ENCODE measurements at places on chromosomes 7 and 10.

GRCh38 chr10:68576118-68576517 is 16.0 kb downstream of the TET1 start:
- no peaks in the 10 kb centered on the region for H3K4me1 ChIP-seq
- H3K36me3 ChIP-seq: no peaks in the 10 kb centered on the region
- no peaks in the 10 kb centered on the region for H3K27me3 ChIP-seq
- no peak overlapping the region for H3K27ac ChIP-seq
- no peak for DNase-seq

GRCh38 chr7:23898619-23899018 is 188.6 kb downstream of the STK31 start:
- H3K4me1 ChIP-seq: peaks cover 22% of the 10 kb centered on the region
- no peak overlapping the region for H3K4me3 ChIP-seq
- H3K27ac ChIP-seq: no peak overlapping the region
- H3K36me3 ChIP-seq: no peaks in the 10 kb centered on the region
- no peak for DNase-seq

- H3K4me3 ChIP-seq: peak overlapping the region; percentile 32
- H3K27me3 ChIP-seq: peaks cover 8% of the 10 kb centered on the region
- peaks cover 3% of the 10 kb centered on the region for H3K36me3 ChIP-seq
- peaks cover 27% of the 10 kb centered on the region for H3K4me1 ChIP-seq
- DNase-seq: no peak
These were observed 71.5 kb upstream of the LRRC4 start for GRCh38 chr7:128102490-128103291.

DNA sequence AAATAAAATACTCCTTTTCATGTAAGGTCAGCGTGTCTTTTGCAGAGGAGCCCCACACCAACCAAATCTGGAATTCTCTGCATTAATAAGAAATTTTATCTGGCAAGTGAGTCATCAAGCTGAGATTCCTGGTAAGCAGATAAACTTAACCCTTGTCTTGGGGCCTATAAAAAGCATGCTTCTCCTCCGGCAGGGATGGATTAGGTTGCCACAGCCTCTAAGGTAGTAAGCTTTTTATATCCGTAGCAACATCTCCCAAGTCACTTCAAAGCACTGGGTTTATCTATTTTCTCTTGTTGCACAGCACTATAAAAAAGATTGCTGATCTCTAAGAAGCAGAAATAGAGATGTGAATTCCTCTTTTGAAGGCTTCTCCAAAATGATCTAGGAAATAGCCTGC is 202.8 kb upstream of the NOBOX start:
- no peaks in the 10 kb centered on the region for H3K27me3 ChIP-seq
- H3K4me1 ChIP-seq: no peaks in the 10 kb centered on the region
- no peak overlapping the region for H3K27ac ChIP-seq
- H3K36me3 ChIP-seq: no peaks in the 10 kb centered on the region

DNA sequence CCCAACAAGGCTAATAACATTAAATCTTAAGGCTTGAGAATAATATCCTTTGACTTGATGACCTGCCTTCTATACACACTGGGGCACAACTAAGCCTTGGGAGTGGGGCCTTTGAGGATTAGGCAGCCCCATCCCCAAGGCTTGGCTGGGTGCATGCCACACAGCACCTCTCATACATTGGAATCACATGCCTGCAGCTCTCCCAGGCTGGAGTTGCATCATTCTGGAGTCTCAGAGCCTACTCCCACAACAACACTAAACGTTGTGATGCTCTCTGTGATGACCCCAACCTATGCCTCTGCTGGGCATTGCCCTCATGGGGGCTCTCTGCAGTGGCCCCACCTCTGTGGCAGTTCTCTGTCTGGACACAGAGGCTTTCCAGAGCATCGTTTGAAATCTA is 31.9 kb upstream of the SGCE start:
- peaks cover 3% of the 10 kb centered on the region for H3K27me3 ChIP-seq
- DNase-seq: no peak
- no peak overlapping the region for H3K27ac ChIP-seq

All from activated CD4-positive, alpha-beta memory T cell treated with anti-CD3 and anti-CD28 coated beads, Interleukin-2, amount 10 ng/mL, durations not matched to agents 7 days and 5 days (primary cell).